Astrocyte of the spinal cord (primary cell): ENCODE measurements at places on chromosomes 5 and 9.
A peak's percentile ranks its signal among the peaks of the same experiment; 100 is the strongest.

GRCh38 chr9:70813141-70813540 is 308.3 kb downstream of the TRPM3 start:
- DNase-seq = no peak

GRCh38 chr5:36108758-36109460 is 42.2 kb upstream of the UGT3A2 start:
- no peak for DNase-seq

- no peak for DNase-seq
These were observed 307.7 kb upstream of the TLE4 start for GRCh38 chr9:79264041-79264440.

GRCh38 chr5:141965071-141965470 is 3.8 kb upstream of the RNF14 start:
- DNase-seq = no peak

- DNase-seq = no peak
These were observed 94.0 kb downstream of the COL5A1 start for GRCh38 chr9:134735441-134736175.

DNA sequence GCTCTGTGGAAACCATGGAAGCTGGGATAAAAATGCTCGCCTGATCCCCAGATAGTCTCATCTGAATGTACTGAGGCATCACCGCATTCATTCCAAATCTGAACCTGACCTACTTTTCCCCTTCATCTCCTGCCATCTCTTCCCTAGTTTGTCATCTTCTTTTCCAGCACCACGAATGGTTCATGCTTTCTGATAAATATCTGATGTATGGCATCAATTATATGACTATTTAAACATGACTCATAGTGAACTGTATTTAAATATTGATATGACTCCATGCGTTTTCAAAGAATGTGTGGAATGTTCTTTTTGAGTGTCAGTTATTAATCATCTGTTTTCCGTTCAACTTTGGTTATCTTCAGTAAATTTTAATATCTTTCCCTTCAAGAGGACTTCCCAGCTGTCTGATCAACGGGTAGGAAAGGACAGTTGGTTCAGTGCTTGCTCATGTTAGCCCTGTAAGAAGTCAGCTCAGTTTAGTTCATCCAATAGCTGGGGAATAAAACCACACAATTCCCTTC is 21.1 kb downstream of the BASP1 start:
- DNase-seq = peak; percentile 56
